H9 (cell line): ENCODE measurements at places on chromosomes 5 and 9.

- no peak overlapping the region for H3K4me3 ChIP-seq
- H3K36me3 ChIP-seq: no peaks in the 10 kb centered on the region
- no peak for DNase-seq
- H3K27me3 ChIP-seq: no peaks in the 10 kb centered on the region
- H3K27ac ChIP-seq: no peak overlapping the region
These were observed 398.5 kb upstream of the SLC24A2 start for GRCh38 chr9:20187318-20187717.

GRCh38 chr5:109688630-109688969 lies 1.1 kb upstream of the MAN2A1 start:
- H3K27ac ChIP-seq: no peak overlapping the region
- H3K4me1 ChIP-seq: peaks cover 3% of the 10 kb centered on the region; the same call in 1 of the 2 replicates
- H3K27me3 ChIP-seq: no peaks in the 10 kb centered on the region
- peaks cover 12% of the 10 kb centered on the region for H3K36me3 ChIP-seq

GRCh38 chr5:164958688-164959087 lies 1453.3 kb downstream of the MAT2B start:
- H3K36me3 ChIP-seq: no peaks in the 10 kb centered on the region
- no peak overlapping the region for H3K27ac ChIP-seq
- H3K4me3 ChIP-seq: no peak overlapping the region
- H3K27me3 ChIP-seq: no peaks in the 10 kb centered on the region

DNA sequence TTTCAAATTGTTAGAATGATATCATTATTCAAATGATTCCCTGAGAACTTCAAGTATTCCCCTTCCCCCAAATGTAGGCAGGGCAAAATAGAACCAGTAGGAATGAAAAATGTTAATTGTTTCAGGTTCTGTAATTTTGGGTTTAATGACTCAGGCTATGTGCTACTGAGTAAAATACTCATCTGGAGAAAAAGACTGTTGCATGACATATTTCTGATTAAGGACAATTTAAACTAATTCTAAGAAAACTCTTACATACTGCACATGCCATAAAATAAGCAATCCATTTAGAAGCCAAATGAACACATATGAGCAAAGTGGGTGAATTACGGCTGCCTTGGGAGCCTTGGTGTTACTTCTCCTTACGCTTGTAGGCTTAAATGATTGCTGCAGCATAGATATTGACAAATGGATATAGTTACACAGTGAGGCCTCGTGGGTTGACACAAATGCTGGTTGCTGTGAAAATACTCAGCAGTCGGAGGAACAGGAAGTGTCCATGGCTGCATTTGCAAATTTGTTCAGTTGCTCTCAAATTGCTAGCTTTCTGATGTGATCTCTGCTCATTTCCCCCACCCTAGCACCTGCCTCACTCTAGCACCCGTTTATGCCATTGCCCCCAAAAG lies 174.9 kb upstream of the DMAC1 start:
- no peak overlapping the region for H3K27ac ChIP-seq
- no peak overlapping the region for H3K4me3 ChIP-seq
- no peaks in the 10 kb centered on the region for H3K27me3 ChIP-seq

DNA sequence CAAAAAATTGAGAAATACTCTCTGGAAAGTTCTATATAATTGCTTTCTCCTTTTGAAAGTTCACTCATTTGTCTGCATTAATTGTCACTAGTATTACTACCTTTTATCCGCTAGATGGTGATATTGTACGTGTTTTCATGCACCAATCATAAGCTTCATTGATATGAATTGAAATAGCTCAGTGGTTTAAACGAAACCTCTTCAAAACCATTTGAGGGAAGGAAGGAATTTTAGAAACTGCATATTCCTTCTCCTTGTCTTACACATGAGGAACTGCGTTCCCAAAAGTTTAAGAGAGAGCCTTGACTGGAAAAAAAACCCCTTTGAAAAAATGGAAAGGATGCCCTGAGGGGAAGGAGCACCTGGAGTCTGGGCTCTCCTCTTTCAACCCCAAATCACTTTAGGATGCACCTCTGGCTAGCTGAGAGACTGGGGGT lies 98.6 kb downstream of the YTHDC2 start:
- no peak overlapping the region for H3K4me3 ChIP-seq
- no peak for DNase-seq
- H3K27ac ChIP-seq: no peak overlapping the region
- peaks cover 5% of the 10 kb centered on the region for H3K4me1 ChIP-seq
- H3K36me3 ChIP-seq: peaks cover 10% of the 10 kb centered on the region

GRCh38 chr5:56230576-56230975 lies 2.6 kb downstream of the ANKRD55 start:
- no peaks in the 10 kb centered on the region for H3K27me3 ChIP-seq
- no peaks in the 10 kb centered on the region; the same call in 2 of the 3 replicates for H3K36me3 ChIP-seq
- no peak for DNase-seq
- H3K4me1 ChIP-seq: peaks cover 4% of the 10 kb centered on the region; the same call in 1 of the 2 replicates
- H3K4me3 ChIP-seq: no peak overlapping the region

GRCh38 chr5:135232958-135233357 lies 166.1 kb downstream of the MACROH2A1 start:
- H3K27ac ChIP-seq: no peak overlapping the region
- H3K36me3 ChIP-seq: no peaks in the 10 kb centered on the region
- H3K27me3 ChIP-seq: no peaks in the 10 kb centered on the region

- H3K4me3 ChIP-seq: no peak overlapping the region; the same call in 2 of the 3 replicates
- no peak for DNase-seq
- no peaks in the 10 kb centered on the region for H3K36me3 ChIP-seq
- no peaks in the 10 kb centered on the region for H3K4me1 ChIP-seq
These were observed 18.1 kb downstream of the C1QTNF2 start for GRCh38 chr5:160352308-160352707.

GRCh38 chr5:133340002-133340755 lies 272.2 kb downstream of the FSTL4 start:
- DNase-seq: no peak
- no peaks in the 10 kb centered on the region for H3K27me3 ChIP-seq
- no peak overlapping the region for H3K4me3 ChIP-seq
- H3K4me1 ChIP-seq: peaks cover 6% of the 10 kb centered on the region

GRCh38 chr9:69260161-69260560 lies 64.9 kb upstream of the ENTREP1 start:
- peaks cover 19% of the 10 kb centered on the region for H3K36me3 ChIP-seq
- no peaks in the 10 kb centered on the region for H3K27me3 ChIP-seq
- no peak overlapping the region for H3K4me3 ChIP-seq
- DNase-seq: no peak
- no peak overlapping the region for H3K27ac ChIP-seq

DNA sequence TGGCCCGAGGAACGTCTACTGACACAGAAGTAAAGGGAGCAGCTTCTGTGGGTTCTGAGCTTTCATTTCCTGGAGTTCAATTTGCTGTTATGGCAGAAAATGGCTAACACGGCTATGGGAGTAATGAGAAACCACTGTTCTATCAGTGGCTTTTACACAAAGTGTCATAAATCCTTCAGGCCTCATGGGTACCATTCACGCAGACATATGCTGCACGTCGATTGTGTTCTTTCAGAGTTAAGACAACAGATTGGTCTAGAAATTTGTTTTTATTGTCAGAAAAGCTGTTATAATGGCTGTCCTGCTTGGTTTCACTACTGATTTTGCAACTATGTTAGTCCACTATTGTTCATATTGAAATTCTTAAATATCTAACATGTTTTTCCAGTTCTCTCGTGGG lies 135.4 kb downstream of the ALDH1A1 start:
- H3K4me1 ChIP-seq: no peaks in the 10 kb centered on the region
- no peaks in the 10 kb centered on the region for H3K36me3 ChIP-seq
- no peaks in the 10 kb centered on the region for H3K27me3 ChIP-seq
- no peak overlapping the region for H3K27ac ChIP-seq

GRCh38 chr5:15827741-15828140 lies 327.8 kb downstream of the FBXL7 start:
- no peaks in the 10 kb centered on the region for H3K27me3 ChIP-seq
- no peak overlapping the region for H3K4me3 ChIP-seq
- no peak overlapping the region for H3K27ac ChIP-seq
- no peak for DNase-seq
